ENCODE measurements at places on chromosomes 3 and 15. TPM values are rescaled to one million over a fixed set of nuclear protein-coding genes. Genes with fewer than 3 reads are reported as not detected.

ADAMTS7 gene
- 32.4 TPM for total RNA-seq

DNA sequence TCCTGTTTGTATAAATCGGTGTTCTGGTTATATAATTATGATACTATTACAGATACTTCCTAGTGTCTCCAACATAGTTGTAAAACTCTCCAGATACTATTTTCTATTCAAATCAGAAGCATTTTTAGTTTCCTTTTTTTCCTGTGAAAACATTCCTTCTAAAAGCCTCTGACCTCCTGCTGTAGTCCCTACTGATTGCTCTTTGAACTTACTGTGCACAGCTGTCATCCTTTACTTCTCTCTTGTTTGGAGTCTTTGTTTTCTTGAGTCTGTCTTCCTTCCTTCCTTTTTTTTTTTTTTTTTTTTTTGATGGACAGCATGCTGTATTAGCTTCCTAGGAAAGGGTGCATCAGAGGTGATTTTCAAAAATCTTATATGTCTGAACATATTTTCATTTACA, 28.9 kb downstream of the NR2C2 start:
- H3K27me3 ChIP-seq: no peaks in the 10 kb centered on the region
- peaks cover 5% of the 10 kb centered on the region for H3K36me3 ChIP-seq
- H3K27ac ChIP-seq: no peak overlapping the region

DNA sequence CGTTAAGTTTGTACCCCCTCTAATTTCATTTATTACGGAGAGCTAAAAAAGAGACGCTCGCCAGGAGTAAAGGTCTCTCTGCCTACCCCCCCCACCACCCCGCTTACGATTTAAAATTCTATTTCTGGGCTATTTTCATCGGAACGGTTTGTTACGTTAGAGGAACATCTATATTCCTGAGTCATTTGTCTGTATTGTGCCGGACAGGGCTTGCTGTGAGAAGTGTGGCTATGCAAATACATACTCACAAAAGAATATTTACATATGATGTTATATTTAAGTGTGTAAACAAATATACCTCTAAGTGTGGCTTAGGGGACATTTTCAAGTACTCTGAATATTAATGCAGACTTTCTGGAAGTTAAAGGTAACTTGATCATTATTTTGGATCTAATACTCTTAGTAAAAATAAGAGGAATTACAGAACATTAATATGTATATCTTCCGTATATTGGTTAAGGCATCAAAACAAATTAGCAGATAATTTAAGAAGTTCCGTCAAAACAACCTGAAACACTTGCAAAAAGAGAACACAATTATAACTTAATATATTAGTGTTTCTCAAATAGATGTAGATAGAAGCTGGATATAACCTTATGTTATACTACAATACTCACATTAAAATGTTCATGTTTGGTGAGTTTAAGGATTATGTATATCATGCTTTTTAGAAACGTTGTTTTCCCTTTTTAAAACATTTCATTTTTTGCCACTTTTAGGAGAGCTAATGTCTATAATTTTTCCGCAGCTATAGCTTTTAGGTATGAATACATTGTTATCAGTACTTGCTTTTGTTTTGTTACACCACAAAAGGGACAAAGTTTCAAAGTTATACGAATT, 1.6 kb upstream of the SHOX2 start:
- no peak overlapping the region for H3K27ac ChIP-seq
- H3K27me3 ChIP-seq: peaks cover 35% of the 10 kb centered on the region
- DNase-seq: no peak
- no peak overlapping the region for H3K4me3 ChIP-seq
- H3K36me3 ChIP-seq: no peaks in the 10 kb centered on the region
- H3K4me1 ChIP-seq: peaks cover 20% of the 10 kb centered on the region

GRCh38 chr3:146953511-146953981, 348.4 kb upstream of the PLSCR5 start:
- H3K27ac ChIP-seq: no peak overlapping the region
- no peaks in the 10 kb centered on the region for H3K36me3 ChIP-seq
- H3K4me3 ChIP-seq: peak overlapping the region; percentile 52
- peak; percentile 41 for DNase-seq
- H3K27me3 ChIP-seq: peaks cover 10% of the 10 kb centered on the region

GRCh38 chr3:127612966-127613365, 14.8 kb downstream of the MCM2 start:
- H3K36me3 ChIP-seq: peaks cover 29% of the 10 kb centered on the region
- peak; percentile 43 for DNase-seq
- H3K4me3 ChIP-seq: no peak overlapping the region
- peaks cover 19% of the 10 kb centered on the region for H3K4me1 ChIP-seq
- H3K27ac ChIP-seq: no peak overlapping the region

DNA sequence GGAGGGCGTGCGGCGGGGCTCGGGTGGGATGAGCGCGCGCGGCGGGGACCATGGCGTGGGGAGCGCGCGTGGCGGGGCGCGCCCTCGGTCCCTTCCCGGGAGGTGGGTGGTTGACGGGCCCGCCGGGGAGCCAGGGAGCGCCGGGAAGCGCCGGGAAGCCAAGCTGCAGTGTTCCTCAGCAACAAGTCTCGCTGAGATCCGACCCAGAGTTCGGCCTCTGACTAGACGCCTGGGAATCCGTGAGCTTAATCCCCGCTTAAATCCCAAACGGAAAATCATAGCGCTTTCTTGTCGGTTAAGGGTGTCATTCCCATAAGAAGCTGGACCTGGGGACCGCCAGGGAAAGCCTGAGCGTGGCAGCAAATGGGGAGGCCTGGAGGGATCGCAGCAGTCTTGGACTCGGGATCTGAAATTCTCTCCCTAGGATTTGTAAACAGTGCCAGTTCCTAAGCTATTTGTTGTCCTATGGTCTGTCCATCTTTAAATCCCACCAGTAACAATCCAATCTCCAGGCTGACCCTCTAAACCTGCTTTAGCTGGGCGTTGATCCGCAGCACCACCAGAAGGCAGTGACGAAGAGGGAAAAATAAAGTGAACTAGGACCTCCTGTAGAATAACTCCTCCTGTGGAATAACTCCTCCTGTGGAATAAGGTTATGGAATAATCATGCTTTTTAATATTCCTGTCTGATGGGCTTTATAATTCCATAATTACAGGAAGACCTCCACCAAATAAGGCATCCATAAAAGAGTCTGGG, 570 bp upstream of the NEDD4 start:
- H3K27ac ChIP-seq: peak overlapping the region; percentile 70
- H3K4me3 ChIP-seq: peak overlapping the region; percentile 88
- H3K36me3 ChIP-seq: no peaks in the 10 kb centered on the region
- H3K27me3 ChIP-seq: no peaks in the 10 kb centered on the region
- peaks cover 21% of the 10 kb centered on the region for H3K4me1 ChIP-seq

HRG gene
- total RNA-seq: not detected

SOX14 gene
- not detected for total RNA-seq

DNA sequence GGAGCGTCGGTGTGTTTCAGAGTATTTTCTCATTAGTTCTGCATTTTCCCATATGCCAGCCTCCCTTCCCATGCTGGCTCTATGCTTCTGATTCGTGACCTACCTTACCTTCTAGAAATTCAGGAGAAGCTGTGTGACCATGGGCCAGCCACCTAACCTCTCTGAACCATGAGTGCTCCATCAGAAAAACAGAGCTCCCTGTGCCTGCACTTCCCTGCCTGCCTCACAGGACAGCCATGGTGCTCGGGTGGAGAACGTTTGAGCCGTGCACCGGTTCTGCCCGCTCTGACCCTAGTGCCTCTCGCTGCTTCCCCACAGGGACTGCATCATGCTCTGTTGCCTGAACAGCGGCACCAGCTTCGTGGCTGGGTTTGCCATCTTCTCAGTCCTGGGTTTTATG, 74.5 kb upstream of the SLC6A1 start:
- H3K4me3 ChIP-seq: no peak overlapping the region
- no peak overlapping the region for H3K27ac ChIP-seq
- DNase-seq: no peak

DNA sequence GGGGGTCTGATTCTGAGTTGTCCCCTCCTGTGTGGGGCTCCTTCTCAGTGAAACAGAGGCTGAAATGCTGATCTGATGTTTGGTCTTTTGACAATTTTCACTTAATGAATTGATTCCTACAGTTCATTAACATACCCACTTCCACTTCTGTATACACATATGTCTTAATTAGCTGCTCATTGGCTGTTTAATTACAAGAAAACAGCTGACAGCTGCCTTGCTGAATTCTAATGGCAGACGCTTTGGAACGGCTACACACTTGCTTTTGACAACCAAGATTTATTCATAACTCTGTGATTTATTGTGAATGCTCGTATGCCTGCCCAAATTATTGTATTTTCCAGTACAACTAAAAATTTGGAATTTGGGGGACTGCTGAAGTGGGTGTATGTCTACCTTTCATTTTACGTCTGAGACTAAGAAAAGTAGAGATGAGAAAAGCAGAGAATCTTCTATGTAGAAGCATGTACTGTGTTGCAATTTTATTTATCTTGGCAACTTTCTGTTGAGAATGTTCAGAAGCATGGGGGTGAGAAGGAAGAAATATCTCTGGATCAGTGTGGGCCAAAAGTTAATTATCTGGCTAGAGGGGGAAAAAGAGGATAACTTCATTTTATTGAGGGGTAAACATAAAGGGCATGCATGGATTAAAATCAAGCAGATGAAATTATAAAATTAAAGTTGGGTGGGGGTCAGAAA, 46.5 kb upstream of the ICE2 start:
- peaks cover 15% of the 10 kb centered on the region for H3K4me1 ChIP-seq
- H3K27ac ChIP-seq: no peak overlapping the region
- no peaks in the 10 kb centered on the region for H3K36me3 ChIP-seq
- no peak overlapping the region for H3K4me3 ChIP-seq
- DNase-seq: no peak

IQCF5 gene
- not detected for total RNA-seq

RBPMS2 gene
- 0.29 TPM for total RNA-seq

DNA sequence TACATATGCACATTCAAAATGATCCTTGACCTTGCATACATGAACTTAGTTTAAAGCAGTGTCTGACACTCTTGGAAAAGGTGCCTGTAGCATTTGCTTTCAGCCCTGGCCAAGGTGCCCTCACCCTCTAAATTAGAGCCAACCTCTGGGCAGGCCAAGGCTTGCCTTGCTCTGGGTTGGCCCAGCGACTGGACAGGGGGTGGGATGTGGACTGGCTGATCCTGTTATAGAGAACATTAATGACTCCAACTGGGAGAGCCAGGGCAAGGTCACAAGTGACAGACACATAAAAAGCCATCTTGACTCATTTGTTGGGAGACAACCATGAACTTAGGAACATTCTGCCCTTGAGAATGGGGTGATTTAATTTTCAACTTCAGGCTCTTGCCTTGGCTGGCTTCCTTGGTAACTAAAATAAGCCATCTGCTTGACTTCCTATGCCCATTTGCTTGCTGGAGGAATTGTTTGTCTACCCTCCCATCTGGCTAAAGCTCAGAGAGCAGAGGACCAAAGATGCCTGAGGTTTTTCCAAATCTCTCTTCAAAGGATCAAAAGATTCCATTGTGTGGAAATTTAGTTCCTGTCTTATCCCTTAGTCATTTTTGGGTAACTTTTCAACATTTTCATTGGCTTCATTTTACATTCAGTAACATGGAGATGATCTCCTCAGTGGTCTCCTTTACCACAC, 403.7 kb downstream of the SOX2 start:
- peak; percentile 23 for DNase-seq
- no peaks in the 10 kb centered on the region for H3K36me3 ChIP-seq
- H3K4me1 ChIP-seq: no peaks in the 10 kb centered on the region
- no peak overlapping the region for H3K27ac ChIP-seq

DNA sequence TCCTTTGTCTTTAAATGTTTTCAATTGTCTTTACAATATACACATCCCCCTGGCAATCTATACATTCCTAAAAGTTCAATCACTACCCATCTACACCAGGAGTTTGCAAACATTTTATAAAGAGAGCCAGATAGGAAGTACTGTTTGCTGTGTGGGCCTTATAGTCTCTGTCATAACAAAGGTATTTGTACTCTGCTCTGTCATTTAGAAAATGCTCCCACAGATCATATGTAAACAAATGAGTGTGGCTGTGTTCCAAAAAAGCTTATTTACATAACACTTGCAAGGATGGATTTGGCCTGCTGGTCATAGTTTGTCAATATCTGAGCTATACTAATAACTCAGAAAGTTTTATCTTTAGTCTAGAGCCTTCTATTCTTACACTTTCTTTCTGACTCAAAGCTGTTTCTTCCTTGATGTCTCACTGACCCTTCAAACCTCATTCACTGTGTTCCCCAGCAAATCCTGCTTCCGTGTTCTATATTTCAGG, 511.9 kb downstream of the GBE1 start:
- H3K4me1 ChIP-seq: no peaks in the 10 kb centered on the region
- no peaks in the 10 kb centered on the region for H3K27me3 ChIP-seq
- no peak overlapping the region for H3K4me3 ChIP-seq
- DNase-seq: no peak
- no peak overlapping the region for H3K27ac ChIP-seq

DNA sequence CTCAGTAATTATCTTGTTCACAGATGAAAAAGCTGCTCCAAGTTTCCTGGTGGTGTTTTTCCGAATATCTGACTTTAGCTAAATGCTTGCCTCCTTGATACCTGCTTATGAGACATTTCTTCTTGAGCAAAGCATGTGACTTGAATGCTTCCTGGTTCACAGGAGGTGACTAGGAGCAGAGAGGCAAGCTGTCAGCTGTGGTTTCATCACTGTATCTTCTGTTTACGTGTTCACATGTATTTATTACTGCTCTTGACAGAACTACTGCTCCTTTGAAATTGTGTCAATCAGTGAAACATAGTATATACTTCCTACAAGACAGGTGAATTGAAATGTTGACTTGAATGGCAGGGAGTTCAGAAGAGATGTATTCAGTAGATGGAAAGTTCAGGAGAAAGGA, 8.9 kb upstream of the SPPL2A start:
- peak; percentile 31 for DNase-seq
- no peaks in the 10 kb centered on the region for H3K27me3 ChIP-seq
- H3K36me3 ChIP-seq: no peaks in the 10 kb centered on the region
- no peaks in the 10 kb centered on the region for H3K4me1 ChIP-seq

CRABP1 gene
- total RNA-seq: not detected

GRCh38 chr15:45326741-45327140, 51.6 kb downstream of the GATM start:
- H3K36me3 ChIP-seq: no peaks in the 10 kb centered on the region
- H3K4me1 ChIP-seq: no peaks in the 10 kb centered on the region
- no peak overlapping the region for H3K4me3 ChIP-seq
- peaks cover 8% of the 10 kb centered on the region for H3K27me3 ChIP-seq
- DNase-seq: no peak

- H3K27ac ChIP-seq: no peak overlapping the region
- no peak for DNase-seq
- no peaks in the 10 kb centered on the region for H3K4me1 ChIP-seq
- H3K27me3 ChIP-seq: no peaks in the 10 kb centered on the region
These were observed 85.4 kb upstream of the SUCLG2 start for GRCh38 chr3:67739851-67740250.

KLHL40 gene
- total RNA-seq: not detected

- no peaks in the 10 kb centered on the region for H3K36me3 ChIP-seq
- DNase-seq: no peak
- no peaks in the 10 kb centered on the region for H3K27me3 ChIP-seq
- H3K4me1 ChIP-seq: no peaks in the 10 kb centered on the region
- H3K27ac ChIP-seq: no peak overlapping the region
These were observed 617.5 kb downstream of the ZPLD1 start for GRCh38 chr3:103052236-103052830.

CHDH gene
- 0.88 TPM for total RNA-seq

DNA sequence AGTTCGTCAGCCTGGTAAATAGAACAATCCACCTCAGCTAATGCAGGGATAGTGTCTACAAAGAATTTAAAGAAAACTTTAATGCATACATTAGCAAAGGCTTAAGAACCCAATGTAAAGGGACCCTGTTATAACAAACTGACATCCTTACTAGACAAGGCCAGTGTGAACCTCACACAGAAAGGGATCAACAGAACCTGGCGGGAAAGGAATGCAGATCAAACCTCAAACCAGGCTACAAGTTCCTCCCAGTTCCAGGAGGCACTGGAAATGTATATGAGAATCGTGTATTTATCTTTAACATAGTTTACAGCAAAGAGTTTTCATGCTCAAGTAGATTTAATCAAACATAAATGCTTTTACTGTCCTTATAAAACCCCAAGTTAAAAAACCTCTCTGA, 37.6 kb upstream of the ATP11B start:
- peaks cover 5% of the 10 kb centered on the region for H3K27me3 ChIP-seq
- no peak for DNase-seq
- no peak overlapping the region for H3K4me3 ChIP-seq

Data from osteoblast (primary cell).